Activated naive CD8-positive, alpha-beta T cell treated with anti-CD3 and anti-CD28 coated beads, Interleukin-2, amount 50 U/mL, for 16 hours (primary cell): ENCODE measurements at places on chromosomes 6 and 20.
A peak's percentile ranks its signal among the peaks of the same experiment; 100 is the strongest.

DNA sequence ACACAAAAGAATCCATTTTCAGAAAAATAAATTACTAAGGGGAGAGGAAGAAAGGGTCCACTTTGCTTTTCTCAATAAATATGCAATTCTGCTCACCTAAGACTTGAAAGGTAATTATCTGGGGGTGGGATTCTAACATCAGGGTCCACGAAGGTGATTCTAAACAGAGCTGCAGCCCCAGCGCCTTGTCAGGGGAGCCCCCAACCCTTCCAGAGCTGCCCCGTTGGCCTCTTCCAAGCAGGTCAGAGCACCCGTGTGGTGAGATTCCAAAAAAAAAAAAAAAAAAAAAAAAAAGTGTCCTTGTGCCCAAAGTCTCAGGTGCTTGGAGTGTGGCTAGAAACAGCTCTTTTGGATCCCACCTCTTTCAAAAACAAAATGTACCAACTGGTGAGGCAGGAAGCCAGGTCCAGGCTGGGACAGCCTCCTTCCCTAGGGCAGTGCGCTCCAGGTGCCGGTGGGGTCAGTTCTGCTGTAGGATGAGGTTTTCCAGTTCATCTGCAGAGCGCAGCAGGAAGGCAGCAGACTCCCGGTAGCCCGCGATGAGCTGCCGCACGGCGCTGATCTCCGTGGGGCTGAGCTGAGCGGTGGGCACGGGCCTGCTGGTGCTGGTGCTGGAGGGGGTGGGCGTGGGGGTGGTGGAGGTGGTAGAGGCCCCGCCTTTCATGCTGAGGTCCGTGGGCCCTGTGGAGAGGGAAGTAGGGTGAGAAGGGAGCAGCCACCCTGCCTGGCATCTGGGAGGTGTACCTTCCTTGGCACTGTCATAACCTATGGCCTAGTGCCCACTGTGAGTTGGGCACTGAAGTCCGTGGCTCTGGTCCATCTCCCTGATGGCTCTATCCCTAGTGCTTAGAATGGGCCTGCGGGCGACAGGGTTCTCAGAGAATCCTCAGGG, 89.3 kb downstream of the ASXL1 start:
- no peak for DNase-seq

DNA sequence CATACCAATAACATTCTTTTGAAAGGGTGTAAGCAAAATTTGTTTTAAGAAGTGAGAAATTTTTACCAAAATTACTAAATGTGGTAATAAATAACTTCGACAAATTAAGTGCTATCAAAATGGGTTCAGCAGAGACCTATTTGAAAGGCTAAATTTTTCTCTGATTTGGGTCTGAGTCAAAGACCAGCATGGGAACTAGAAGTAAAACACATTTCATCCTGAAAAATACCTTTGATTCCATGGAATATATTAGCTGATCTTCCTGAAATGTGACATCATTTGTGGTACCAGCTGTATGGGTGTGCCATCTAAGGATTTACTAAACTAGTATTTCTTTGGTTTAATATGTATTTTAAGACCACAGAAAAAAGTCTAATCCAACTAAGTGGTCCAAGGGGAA, 63.6 kb downstream of the BLOC1S5 start:
- DNase-seq, result no peak

GRCh38 chr6:5424726-5425125, 163.4 kb downstream of the FARS2 start:
- DNase-seq, result no peak

- no peak for DNase-seq
Observed at GRCh38 chr6:13303668-13304017, 24.7 kb downstream of the TBC1D7 start.

DNA sequence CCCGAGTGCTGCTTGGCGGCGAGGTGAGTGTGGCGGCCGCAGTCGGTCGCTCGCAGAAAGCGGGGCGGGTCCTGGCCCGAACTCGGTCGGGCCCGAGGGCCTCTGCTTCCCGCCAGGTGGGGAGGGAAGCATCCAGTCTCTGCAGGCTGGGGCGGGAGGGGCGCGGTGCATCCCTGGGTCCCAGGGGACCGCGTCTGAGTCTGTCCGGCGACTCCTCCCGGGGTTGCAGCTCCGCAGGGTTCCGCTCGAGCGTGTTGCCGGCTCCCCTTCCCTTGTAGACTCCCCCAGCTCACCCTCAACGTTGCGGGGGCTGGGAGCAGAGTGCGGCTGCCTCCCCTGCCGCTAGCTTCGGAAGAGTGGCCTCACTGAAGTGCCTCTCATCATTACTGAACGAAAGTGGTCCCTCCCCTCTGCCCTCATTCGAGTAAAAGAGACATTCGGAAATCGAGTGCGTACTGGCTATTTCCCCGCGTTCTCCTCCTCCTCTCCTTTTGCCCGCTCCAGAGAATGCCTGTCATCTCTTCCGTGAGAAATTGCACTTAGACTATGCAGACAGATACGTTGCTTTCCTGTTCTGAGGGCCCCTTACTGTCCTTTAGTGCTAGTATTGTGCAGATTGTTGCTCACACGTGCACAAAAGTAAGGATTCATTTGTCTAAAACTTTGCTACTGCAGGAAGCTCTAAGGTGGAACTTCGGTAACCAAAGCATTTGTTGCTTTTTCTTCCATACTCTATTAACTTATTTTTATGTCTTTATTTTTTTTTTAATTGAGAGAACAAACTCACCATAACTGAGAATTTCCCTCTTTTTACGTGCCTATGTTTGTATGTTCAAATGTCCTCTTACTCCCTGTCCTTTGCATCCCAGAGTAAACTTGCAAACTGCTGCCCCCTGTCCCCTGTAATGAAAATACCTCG, 751 bp downstream of the MAP3K4 start:
- peak; percentile 11 for DNase-seq

- no peak for DNase-seq
Observed at GRCh38 chr6:146389740-146390139, 153.9 kb upstream of the RAB32 start.

- no peak for DNase-seq
Observed at GRCh38 chr20:64226686-64227580, 28.6 kb upstream of the PCMTD2 start.

GRCh38 chr20:10799735-10800134, 125.9 kb upstream of the JAG1 start:
- no peak for DNase-seq

- no peak for DNase-seq
Observed at GRCh38 chr20:46994341-46994740, 99.7 kb downstream of the EYA2 start.

- no peak for DNase-seq
Observed at GRCh38 chr20:54514028-54514607, 38.7 kb downstream of the DOK5 start.

- no peak for DNase-seq
Observed at GRCh38 chr6:18117136-18117535, 5.3 kb downstream of the NHLRC1 start.

DNA sequence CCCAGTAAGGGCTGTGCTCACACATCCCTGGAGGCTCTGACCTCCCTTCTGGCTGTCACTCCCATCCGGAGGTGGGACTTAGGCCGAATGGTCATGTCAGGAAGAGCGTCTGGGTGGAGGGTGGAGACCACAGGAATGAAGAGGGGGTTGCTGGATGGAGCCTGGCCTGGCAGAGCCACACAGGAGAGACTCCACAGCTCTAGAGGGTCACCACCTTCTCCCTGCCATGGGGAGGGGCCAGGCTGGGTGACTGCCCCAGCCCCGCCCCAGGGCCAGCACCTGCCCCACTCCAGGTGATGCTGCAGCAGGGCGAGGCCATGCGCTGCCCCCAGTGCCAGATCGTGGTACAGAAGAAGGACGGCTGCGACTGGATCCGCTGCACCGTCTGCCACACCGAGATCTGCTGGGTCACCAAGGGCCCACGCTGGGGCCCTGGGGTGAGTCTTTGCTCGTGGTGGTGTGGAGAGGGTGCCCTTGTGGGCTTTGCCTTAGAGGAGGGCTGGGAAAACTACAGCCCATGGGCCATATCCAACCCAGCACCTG, 20.6 kb downstream of the RBCK1 start:
- DNase-seq, result no peak

DNA sequence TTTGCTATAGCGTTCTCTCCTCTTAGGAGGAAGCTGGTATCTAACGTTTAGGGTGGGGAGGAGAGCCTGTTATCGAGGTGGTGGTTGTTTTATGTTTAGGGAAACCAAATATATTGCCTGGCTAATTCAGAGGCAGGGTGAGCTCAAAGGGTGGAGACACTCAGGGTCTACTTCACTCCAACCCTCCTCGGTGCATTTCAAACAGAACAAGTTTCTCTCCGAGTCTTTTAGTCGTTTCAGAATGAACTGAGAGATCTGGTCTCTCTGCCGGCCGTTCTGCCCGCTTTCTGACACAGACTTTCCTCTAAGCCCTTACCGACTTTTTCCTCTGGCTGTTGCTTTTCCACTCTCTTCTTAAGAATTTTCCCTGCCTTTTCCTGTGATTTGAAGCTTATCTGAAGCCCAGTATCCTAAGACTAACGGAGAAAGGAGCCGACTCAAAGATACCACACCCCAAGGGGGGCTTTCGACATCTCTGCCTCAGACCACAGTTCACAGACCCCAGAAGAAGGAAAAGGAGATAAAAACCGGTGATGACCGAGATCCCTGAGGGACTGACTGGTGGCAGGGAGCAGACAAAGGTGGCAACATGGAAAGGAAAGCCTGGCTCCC, 865 bp downstream of the STK38 start:
- no peak for DNase-seq

- DNase-seq, result no peak
Observed at GRCh38 chr20:31809661-31810060, 9.5 kb upstream of the MYLK2 start.

DNA sequence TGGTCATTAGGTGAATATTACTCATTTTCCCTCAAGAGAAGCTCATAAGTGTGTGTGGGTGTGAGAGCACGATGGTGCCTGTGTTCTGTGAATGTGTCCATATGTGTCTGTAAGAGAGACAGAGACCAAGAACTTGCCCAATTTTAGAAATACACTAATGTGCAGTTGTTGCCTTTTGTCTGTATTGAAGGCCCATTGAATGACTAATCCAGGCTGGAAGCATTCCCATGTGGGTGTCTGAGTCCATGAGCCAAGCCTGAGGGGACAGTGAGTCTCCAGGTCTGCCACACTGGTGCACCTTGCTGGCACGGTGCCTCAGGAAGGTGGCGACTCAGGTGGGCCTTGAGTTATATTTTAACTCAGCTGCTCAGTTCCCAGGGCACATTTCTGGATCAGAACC, 25.5 kb upstream of the ASXL1 start:
- no peak for DNase-seq

GRCh38 chr6:125818225-125818657, 27.5 kb downstream of the NCOA7 start:
- DNase-seq, result no peak

DNA sequence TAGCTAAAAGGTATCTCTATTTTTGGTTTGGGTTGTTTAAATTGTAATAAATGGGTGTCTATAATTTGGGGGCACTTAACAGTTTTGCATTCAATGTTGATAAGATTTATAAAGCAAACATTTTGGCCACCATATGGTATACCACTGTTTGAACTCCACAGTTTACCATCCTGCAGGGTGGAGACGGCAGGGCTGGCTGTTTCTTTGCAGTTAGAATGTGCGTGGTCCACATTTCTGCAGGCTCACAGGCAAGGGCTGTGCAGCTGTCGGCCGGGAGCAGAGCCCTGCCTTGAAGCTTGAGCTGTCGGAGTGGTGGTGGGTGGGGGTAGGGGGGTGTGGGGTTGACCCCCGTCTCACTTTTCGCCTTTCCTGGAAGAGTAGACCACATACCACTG, 135.9 kb downstream of the CDH4 start:
- no peak for DNase-seq

DNA sequence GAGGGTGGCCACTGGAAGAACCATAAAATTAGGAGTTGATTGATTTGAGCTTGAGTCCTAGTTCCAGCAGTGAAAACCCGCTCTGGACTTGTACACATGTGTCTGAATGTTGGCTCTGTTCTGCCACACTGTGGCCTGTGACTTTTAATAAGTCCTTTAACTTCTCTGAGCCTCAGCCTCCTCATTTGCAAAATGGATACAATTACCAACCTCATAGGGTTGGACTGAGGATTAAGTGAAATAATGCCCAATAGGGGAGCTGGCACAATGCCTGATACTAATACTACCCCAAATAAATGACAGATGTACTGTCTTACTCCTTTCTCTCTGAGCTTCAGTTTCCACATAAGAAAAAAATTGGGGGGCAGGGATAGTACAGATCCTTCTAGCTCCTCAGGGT, 92.6 kb upstream of the RIPOR2 start:
- no peak for DNase-seq

DNA sequence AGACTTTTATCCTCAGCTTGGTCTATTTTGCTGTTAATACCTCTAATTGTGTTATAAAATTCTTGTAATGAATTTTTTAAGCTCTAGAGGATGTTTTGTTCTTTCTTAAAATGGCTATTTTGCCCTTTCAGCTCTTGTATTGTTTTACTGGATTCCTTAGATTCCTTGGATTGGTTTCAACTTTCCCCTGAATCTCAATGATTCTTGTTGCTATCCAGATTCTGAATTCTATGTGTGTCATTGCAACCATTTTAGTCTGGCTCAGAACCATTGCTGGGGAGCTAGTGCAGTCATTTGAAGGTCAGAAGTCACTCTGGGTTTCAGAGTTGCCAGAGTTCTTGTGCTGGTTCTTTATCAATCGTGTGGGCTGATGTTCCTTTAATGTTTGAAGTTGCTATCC, 37.1 kb downstream of the OTOR start:
- DNase-seq, result no peak

- DNase-seq, result no peak
Observed at GRCh38 chr20:16054985-16055384, 518.3 kb downstream of the KIF16B start.

DNA sequence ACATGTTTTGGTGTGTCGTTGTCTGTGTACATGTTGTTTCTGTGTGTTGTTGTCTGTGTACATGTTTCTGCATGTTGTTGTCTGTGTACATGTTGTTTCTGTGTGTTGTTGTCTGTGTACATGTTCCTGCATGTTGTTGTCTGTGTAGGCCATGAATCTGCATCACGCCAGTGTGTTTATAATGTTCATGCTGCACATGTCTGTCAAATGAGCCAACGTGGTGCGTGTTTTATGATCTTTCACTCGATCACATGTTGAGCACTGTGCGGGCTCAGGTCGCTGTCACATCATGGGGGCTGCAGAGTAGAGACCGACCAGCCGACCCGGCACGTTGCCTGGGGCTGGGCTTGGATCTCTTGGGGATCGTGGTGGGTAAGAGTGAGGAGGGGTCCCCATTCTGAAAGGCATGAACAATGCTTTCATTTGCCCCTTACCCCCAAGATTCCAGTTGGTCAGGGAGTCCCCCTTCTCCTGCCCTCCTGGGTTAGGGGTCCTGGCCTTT, 26.5 kb upstream of the SLCO4A1 start:
- DNase-seq, result no peak

GRCh38 chr6:158764183-158764849, 54.9 kb downstream of the EZR start:
- no peak for DNase-seq

- DNase-seq, result no peak
Observed at GRCh38 chr6:169420912-169421543, 167.4 kb upstream of the THBS2 start.

GRCh38 chr6:56364431-56364826, 117.0 kb upstream of the COL21A1 start:
- DNase-seq, result no peak

DNA sequence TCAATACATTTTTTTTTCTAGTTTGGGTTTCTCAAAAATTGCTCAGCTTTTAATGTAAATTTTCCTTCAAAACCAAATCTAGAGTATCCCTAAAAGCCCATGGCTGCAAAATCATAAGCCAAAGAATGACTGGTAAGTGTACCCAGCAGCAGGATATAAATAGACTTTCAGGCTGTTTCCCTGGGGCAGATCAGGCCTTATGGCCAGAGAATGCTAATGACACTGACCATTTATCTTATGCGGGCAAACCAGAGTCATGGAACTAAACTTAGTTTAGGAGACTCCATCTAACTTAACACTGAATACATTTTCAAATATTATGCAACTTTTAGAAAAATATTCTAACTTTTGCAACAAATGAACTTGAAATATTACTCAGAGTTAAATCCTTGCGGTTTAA, 7.4 kb downstream of the OSER1 start:
- no peak for DNase-seq
